ENCODE measurements at places on chromosomes 7 and 10.

- DNase-seq = no peak
Measured at GRCh38 chr7:135322571-135323340, 89.1 kb downstream of the STRA8 start.

DNA sequence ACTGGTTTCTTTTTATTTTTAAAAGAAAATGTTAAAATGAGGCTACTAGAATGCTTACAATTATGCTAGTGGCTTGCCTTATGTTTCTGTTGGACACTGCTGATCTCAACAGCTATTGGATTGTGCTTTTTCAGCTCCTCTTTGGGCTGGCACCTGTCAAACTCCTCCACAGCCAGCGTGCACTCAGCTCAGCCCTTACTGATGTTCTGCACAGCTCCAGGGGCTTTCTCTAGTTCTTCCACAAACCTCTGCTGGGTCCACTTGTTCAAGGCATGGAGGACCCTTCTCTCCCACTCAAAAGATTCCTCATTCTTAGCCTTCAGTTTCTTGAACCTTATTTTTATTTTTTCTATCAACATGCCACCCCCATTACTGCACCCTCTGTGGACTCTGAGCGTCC lies 96.0 kb downstream of the VIPR2 start:
- DNase-seq = no peak

GRCh38 chr10:69466158-69466490 lies 14.9 kb downstream of the TSPAN15 start:
- no peak for DNase-seq

- no peak for DNase-seq
Measured at GRCh38 chr7:33129806-33130153, 416 bp downstream of the BBS9 start.

DNA sequence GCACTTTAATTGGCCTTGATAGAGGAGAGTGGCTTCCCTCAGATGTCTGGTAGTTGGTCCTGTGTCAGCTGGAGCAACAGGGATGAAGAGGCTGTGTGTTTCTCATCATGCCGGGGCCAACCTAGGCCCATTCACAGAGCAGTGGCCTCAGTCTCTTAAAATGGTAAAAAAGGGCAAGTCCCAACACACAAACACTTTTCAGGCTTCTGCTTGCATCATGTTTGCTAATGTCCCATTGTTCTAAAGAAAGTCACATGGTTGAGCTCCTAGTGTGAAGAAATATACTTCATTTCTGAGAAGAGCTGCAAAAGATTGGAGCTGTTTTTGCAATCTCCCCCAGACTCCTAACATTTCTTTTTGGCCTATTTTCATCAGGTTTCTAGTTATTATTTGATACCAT lies 40.6 kb upstream of the RBAK start:
- no peak for DNase-seq

- DNase-seq = no peak
Measured at GRCh38 chr7:30162133-30162532, 27.3 kb downstream of the MTURN start.

- DNase-seq = no peak
Measured at GRCh38 chr10:116728526-116729096, 13.8 kb downstream of the HSPA12A start.

DNA sequence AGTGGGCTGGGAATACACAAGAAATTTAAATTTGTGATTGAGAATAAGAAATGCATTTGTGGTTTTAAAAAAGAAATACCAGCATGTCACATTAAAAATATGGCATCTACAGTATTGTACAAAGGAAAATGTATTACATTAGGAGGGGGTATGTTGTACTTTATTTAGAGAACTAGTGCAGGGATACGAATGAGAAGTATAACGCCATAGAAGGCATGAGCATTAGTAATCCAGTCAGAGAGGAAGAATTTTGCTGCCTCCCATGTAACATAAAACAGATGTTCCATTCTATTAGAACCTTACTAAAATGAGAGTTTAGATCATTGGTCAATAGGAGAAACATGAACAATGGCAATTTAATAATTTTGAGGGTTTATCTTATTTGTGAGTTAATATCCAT lies 182.2 kb downstream of the ADK start:
- DNase-seq = no peak

GRCh38 chr7:157122800-157123495 lies 15.8 kb upstream of the UBE3C start:
- DNase-seq = no peak

DNA sequence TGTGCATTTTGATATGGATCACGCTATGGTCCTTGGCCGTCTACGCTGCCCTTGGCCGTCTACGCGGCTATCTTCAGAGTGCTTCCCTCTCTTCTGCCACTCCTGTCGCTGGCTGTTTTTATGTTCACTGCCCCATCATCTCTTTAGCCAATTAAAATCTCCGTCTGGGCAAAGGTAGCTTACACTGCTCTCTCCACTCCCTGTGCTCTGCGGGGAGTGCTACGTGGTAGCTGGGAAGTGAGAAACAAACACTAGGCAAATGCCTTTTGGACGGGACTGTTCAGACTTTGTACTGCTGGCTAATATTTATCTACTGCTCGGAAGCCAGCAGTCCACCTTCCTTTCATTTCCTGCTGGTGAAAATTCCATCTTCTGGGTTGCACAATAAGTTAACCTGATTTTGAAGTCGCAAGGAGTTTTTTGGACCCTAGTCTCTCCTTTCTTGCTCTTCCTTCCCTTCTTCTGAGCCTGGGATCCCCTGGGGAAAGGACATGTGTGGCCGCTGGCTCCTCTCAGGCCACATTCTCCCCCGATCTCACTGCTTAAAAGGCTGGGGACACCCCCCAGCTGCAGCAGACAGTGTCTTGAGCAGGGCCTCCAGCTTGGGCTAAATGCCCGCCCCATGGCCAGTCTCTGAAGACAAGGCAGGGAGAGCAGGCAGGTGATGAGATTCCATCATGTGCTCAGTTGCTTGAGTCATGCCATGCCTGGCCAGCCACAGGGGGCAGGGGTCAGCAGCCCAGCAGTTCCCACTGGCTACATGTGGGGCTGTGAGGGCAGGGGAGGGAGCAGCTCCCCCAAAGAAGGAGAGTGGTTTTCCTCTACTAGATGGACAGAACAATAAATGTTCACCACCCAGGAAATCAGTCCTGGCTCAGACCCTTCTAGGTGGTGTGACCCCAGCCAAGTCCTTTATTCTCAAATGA lies 25.5 kb upstream of the RBM33 start:
- DNase-seq = no peak

- DNase-seq = no peak
Measured at GRCh38 chr7:115474137-115474536, 552.2 kb downstream of the MDFIC start.

DNA sequence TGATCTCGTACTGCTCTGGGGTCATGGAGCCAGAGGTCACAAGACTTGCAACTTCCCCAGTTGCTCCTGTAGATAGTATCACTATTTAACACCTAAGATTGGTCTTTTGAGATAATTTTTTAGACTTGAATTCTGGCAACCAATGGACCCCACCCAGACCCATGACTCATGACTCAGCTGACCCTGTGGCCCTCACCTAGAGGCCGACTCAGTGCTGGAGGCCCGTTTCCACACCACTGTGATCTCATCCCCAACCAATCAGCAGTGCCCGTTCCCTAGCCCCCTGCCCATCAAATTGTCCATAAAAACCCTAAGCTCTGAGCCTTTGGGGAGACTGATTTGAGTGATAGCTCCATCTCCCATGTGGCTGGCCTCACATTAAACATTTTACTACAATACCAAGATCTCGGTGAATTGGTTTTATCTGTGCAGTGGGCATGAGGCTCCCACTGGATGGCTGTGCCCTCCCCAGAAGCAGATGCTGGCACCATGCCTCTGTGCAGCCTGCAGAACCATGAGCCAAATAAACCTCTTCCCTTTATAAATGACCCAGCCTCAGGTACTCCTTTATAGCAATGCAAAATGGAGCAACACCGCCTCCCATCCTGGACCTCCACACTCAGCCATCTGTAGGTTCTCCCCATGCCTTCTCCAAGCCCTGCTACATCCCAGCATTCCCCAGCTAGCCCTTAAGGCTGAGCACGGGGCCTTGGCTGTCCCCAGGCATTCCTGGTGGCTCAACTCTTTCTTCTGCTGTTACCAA lies 98.8 kb downstream of the PRKAG2 start:
- no peak for DNase-seq

- DNase-seq = no peak
Measured at GRCh38 chr7:132446666-132447278, 129.5 kb downstream of the PLXNA4 start.

DNA sequence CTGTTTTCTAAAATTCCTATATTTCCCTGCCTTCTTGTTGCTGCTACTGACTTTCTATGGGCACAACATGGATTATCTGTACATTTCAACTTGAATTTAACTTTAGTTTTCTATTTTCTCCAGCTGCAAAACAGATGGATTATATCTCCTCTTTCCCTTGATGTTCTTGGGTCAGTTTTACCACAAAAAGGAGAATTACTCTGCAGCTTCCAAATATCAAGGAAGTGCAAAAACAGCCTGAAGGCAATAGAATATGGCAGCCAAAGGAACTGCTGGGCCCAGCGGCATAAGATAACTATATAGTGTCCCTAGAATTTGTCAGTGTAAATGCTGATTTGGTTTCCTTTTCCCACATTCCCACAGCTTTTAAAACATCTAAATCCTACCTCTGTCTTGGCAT lies 29.1 kb downstream of the CPED1 start:
- no peak for DNase-seq

DNA sequence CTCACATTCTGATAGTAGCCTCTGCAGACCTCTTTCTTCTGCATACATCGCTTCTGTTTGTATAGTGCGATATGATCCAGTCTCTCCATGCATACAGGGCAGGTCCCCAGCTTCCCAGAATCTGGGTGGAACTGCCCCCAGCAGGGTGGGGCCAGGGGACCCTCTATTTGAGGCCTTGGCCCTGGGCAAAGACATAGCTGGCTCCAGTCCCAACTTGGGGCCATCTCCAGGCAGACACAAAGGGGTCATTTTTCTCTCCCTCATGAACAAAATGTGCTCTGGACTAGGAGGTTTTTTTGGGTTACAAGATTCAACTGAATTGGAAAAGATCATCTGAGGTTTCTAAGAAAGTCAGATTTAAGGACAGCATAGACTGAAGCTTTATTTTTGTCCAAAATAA lies 21.1 kb upstream of the HSPA12A start:
- DNase-seq = no peak

- no peak for DNase-seq
Measured at GRCh38 chr7:138116141-138116540, 39.9 kb downstream of the AKR1D1 start.

DNA sequence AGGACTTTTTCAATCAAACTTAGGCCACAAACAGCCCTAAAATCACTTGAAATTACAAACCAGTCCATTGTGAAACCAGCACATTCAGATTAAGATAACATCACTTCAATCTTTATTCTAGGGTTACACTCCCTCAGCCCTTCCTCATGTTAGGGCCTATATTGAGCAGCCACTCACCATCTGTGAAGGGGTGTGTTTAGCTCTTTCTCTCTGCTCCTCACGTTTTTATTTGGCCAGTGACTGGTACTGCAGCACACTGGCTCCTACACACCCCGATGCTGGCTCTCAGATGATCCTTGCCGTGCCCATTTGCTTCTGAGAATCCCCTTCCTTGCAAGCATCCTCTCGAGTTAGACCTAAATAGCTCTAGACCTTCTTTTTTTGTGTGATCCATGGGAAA lies 604.5 kb downstream of the INHBA start:
- DNase-seq = no peak

DNA sequence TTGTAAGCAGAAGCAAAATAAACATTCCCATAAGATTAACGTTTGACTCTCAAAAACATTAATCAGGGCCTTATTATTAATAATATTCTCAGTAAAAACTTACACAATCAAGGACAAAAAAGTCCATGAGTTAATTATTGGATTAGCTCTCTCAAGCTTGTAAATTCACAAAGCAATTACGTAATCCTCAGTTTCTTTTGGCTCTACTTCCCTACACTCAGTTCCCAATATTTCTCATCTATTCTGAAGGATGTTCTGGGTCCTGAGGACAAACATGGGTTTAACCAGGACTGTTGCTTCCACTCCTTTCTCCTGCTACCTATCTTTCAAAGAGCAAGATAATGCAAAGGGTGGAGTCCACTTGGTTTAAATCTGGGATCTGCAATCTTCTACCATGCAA lies 15.1 kb downstream of the FBXL13 start:
- no peak for DNase-seq

- DNase-seq = no peak
Measured at GRCh38 chr10:123266971-123267370, 112.8 kb downstream of the BUB3 start.

- no peak for DNase-seq
Measured at GRCh38 chr7:99363286-99363685, 11.2 kb upstream of the ARPC1B start.

DNA sequence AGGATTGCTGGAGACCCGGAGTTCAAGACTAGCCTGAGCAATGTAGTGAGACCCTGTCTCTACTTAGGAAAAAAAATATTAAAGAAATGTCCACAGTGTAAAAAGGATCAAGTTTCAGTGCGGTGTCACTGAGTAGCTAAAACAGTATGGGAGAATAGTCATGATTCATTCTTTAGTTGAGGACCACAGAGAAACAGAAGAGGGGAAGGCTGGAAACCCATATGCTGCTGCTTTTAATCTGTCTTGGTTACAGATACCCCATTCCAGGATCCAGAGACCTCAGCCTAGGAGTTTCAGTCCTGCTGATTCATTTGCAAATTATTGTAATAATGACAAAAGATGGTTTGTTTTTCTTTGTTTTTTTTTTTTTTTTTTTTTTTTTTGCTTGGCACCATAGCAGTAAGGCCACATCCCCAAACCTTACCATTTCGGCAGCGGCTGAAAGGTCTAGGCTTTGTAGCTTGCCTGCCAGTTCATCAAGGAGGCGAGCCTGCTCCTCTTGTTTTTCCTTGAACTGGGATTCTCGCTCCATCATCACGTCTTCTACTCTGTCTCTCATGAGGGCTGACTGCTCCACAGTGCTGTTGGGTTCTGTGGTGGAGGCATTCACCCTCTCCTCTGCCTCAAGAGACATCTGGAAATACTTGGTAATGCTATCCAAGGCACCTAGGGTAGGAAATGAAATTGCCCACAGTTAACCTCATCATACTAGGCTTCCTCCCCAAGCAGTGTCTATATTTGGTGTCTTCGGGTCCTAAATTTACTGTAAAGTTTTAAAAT lies 44.2 kb downstream of the DLD start:
- DNase-seq = no peak

DNA sequence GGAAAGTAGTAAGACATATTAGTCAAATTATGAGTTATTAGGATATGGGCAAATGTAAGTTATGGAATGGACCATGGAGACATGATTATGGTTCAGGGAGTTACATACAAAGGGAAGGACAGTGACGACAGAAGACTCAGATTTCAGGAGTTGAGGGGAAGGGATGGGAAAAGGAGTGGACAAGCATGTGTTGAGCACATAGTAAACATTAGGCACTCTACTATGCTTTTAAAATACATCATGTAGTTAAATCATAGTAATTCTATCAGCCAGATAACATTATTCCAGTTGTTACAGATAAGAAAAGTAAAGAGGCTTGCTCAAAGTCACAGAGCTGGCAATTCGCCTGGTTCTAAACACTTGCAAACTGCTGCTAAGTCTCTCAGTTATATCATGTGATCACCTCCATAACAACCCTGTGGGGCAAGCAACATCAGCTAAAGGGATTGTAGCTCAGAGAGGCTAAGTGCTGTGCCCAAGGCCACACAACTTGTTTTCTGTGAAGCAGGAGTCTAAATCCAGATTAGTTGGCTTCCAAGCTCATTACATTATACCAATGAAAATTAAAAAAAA lies 115.2 kb upstream of the MDFIC start:
- no peak for DNase-seq

Data from HL-60 (cell line).